ENCODE measurements at places on chromosomes 13 and 19. TPM values are rescaled to one million over a fixed set of nuclear protein-coding genes. Genes with fewer than 3 reads are reported as not detected.

GRCh38 chr13:105089858-105090643 lies 1445.4 kb downstream of the EFNB2 start:
- H3K27me3 ChIP-seq: no peaks in the 10 kb centered on the region
- no peaks in the 10 kb centered on the region for H3K36me3 ChIP-seq
- no peak for DNase-seq
- no peak overlapping the region for H3K4me3 ChIP-seq
- no peaks in the 10 kb centered on the region for H3K4me1 ChIP-seq

DNA sequence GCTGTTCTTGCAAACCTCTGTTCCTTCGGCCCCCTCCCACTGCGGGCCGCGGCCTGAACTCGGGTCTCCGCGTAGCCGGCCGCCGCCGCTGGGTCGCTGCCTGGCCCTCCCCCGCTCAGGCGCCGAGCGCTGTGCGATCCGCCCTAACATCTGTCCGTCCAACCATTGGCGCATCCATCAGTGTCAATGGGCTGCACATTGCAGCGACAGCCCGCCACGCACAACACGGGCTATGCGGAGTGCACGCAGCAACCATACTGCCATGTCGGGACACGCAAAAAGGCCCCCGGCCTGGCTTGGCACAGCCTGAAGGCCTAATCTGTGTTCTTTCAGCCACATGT lies 2.6 kb upstream of the TSHZ3 start:
- peaks cover 11% of the 10 kb centered on the region for H3K4me1 ChIP-seq
- no peaks in the 10 kb centered on the region for H3K27me3 ChIP-seq
- H3K36me3 ChIP-seq: no peaks in the 10 kb centered on the region
- H3K4me3 ChIP-seq: peak overlapping the region; percentile 90

The SYCN gene
- total RNA-seq: not detected

GRCh38 chr13:109418111-109418510 lies 368.3 kb downstream of the IRS2 start:
- no peak for DNase-seq
- peak overlapping the region; percentile 28 for H3K27ac ChIP-seq
- no peaks in the 10 kb centered on the region for H3K27me3 ChIP-seq
- H3K4me1 ChIP-seq: peaks cover 42% of the 10 kb centered on the region
- no peaks in the 10 kb centered on the region for H3K36me3 ChIP-seq

GRCh38 chr13:99385940-99386339 lies 78.7 kb upstream of the GPR183 start:
- no peak for DNase-seq
- H3K4me1 ChIP-seq: no peaks in the 10 kb centered on the region
- no peak overlapping the region for H3K27ac ChIP-seq

DNA sequence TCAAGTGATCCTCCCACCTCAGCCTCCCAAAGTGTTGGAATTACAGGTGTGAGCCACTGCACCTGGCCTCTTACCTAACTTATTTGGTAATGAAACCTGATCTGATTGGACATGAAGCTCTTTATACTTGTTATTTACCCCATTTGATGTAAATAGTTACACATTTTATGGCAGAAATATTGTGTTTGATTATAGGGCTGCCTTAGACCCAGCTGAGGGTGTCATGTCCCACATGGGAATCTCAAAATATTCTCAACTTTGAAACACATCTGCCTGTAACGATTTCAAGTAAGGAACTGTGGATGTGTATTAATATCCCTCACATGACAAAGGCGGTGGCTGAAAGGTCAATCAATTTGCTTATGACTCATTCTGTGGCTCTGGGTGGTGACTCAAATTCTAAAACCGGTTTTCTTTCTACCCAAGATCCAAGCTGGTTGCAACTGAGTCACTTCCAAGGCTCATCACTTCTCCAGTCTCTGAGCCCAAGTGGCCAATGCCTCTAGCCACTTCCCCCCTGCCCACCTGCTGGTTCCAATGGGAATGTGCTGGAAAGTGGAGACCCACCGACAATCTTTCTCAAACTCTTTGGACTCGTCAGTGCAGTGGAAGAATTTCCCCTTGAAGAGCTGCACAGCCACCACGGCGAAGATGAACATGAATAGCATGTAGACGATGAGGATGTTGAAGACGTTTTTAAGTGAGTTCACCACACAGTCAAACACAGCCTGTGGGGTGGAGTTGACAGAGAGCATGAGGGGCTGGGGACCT lies 110.9 kb downstream of the IER2 start:
- no peaks in the 10 kb centered on the region for H3K27me3 ChIP-seq
- no peaks in the 10 kb centered on the region for H3K36me3 ChIP-seq
- no peak for DNase-seq
- H3K4me1 ChIP-seq: no peaks in the 10 kb centered on the region

GRCh38 chr19:29873801-29874575 lies 62.2 kb downstream of the CCNE1 start:
- DNase-seq: no peak
- peak overlapping the region; percentile 52 for H3K4me3 ChIP-seq
- H3K36me3 ChIP-seq: no peaks in the 10 kb centered on the region
- H3K27me3 ChIP-seq: no peaks in the 10 kb centered on the region
- no peak overlapping the region for H3K27ac ChIP-seq

- no peak overlapping the region for H3K27ac ChIP-seq
- H3K36me3 ChIP-seq: no peaks in the 10 kb centered on the region
- no peaks in the 10 kb centered on the region for H3K27me3 ChIP-seq
Observed at GRCh38 chr19:28196101-28196500, 1016.9 kb downstream of the UQCRFS1 start.

- no peaks in the 10 kb centered on the region for H3K27me3 ChIP-seq
- H3K4me3 ChIP-seq: no peak overlapping the region
- no peak for DNase-seq
- H3K36me3 ChIP-seq: no peaks in the 10 kb centered on the region
- no peaks in the 10 kb centered on the region for H3K4me1 ChIP-seq
Observed at GRCh38 chr13:86846501-86846900, 824.7 kb upstream of the SLITRK5 start.

DNA sequence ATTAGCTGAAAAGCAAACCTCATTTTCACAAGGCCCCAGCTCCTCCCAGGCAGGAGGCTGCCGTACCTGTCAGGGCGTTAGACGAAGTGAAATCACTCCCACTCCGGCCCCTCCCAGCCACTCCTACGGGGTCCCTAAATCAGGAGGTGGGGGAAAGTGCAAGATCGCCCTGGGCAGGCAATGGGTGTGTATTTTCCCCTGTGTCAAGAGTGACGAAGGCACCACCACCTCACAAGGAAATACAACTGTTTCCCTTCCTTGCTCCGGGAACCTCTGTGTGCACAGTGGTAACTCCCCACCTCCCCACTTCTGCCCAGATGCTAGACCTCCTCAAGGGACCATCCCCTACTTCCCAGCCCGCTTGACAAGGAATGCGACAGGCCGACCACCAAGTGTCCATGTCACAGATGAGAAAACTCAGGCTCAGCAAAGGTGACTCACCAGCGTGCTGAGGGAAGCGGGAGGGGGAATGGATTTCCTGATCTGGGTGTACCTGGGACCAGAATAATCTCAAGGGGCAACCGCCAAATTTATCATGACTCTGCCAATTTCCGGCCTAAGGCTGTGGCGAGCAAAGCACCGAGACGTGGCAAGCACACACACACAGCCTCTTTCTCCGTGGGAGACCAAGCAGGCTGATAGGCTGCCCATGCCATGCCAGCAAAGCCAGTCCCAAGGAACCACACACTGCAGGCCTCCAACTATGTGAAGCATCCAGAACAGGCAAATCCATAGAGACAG lies 7.3 kb downstream of the PPP6R1 start:
- no peak overlapping the region for H3K4me3 ChIP-seq
- DNase-seq: no peak
- H3K36me3 ChIP-seq: peaks cover 8% of the 10 kb centered on the region
- H3K27ac ChIP-seq: no peak overlapping the region
- H3K27me3 ChIP-seq: no peaks in the 10 kb centered on the region

GRCh38 chr19:52778811-52779210 lies 7.8 kb downstream of the ZNF600 start:
- H3K36me3 ChIP-seq: no peaks in the 10 kb centered on the region
- H3K27me3 ChIP-seq: no peaks in the 10 kb centered on the region
- H3K4me3 ChIP-seq: no peak overlapping the region
- H3K4me1 ChIP-seq: no peaks in the 10 kb centered on the region
- no peak overlapping the region for H3K27ac ChIP-seq

DNA sequence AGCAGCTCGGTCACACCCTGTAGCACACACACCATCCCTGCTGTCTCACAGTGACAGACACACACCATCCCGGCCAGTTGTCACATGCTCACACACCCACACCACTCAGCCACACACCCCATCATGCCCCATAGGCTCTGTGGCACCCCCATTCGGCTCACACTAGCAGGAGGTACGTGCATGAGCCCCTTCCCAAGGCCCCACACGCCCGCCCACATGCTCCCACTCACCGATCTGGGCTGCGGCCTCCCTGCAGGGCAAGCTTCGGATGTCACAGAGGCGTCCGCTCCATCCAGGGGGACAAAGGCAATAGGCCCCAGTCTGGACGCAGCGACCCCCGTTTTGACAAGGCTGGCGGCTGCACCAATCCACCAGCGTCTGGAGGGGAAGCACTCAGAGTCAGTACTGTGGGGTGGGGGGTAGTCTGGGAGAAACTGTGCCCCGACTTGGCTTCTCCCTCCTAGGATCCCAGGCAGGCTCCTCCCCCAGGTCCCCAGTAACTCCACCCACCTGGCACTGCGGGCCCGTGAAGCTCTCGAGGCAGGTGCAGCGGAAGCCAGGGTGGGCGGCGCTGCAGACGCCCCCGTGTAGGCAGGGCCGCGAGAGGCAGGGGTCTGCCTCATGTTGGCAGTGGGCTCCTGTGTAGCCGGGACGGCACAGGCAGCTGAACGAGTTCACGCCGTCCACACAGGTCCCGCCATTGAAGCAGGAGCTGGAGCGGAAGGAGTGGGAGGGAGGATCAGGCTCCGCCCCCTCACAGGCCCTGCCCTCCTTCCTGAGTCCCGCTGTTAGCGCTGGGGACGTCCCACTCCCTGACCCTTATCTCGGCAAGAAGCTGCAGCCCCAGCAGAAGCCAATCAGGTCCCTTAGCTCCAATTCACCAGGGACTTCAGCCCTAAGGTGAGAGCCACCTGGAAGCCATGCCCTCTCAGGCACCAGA lies 20.1 kb downstream of the NOTCH3 start:
- peak; percentile 85 for DNase-seq
- H3K27ac ChIP-seq: no peak overlapping the region
- H3K4me3 ChIP-seq: peak overlapping the region; percentile 56
- H3K4me1 ChIP-seq: peaks cover 17% of the 10 kb centered on the region

DNA sequence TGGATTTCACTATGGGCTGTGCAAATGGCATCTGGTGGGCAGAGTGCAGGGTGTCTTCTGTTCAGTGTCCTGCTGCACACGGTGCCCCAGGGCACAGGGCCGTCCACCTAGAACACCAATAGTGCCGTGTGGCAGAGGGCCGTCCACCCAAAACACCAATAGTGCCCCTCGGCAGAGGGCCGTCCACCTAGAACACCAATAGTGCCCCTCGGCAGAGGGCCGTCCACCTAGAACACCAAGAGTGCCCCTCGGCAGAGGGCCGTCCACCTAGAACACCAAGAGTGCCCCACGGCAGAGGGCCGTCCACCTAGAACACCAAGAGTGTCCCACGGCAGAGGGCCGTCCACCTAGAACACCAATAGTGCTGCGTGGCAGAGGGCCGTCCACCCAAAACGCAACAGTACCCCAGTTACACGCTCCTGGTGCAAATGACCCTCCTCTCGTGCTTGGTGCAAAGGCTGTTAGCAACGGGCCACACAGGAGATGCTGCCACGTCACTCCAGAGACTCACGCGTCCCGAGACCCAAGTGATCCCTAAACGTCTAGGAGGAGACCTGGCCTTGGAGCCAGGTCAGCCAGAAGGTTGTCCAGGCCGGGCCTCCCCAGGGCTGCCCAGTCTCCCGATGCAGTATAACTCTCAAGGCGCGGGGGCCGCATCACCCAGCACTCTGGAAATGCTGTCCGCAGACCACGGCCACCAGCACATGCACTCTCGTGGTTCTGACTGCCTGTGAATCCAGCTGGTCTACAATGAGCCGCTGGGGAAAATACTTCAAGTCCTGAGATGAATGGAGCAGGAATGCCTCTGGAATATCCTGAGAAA lies 51.5 kb downstream of the RASA3 start:
- no peak overlapping the region for H3K27ac ChIP-seq
- no peaks in the 10 kb centered on the region for H3K27me3 ChIP-seq
- H3K4me3 ChIP-seq: no peak overlapping the region
- no peak for DNase-seq
- H3K4me1 ChIP-seq: peaks cover 5% of the 10 kb centered on the region

DNA sequence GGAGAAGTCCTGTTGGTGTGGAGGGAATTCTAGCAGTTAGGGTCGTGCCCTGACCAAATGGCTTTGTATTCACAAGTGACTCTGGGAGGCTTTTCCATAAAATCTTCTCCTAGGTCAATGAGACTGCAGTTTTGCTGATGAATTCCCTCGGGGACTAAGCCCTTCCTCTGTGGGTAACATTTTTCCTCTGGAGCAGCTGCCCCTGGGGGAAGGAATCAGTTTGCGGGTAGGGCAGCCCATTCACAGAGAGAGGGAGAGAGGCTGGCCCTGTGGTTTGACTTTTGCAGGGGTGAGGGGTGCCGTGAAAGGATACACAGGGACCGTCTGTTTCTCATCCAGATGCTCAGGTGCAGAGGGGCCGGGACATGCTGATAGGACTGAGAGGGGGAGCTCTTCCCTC lies 67.3 kb downstream of the ERICH6B start:
- DNase-seq: no peak
- no peak overlapping the region for H3K27ac ChIP-seq
- no peak overlapping the region for H3K4me3 ChIP-seq
- H3K27me3 ChIP-seq: no peaks in the 10 kb centered on the region
- no peaks in the 10 kb centered on the region for H3K36me3 ChIP-seq

GRCh38 chr19:4700693-4700970 lies 23.0 kb downstream of the DPP9 start:
- H3K36me3 ChIP-seq: peaks cover 42% of the 10 kb centered on the region
- DNase-seq: no peak

The CASP14 gene
- total RNA-seq: not detected

DNA sequence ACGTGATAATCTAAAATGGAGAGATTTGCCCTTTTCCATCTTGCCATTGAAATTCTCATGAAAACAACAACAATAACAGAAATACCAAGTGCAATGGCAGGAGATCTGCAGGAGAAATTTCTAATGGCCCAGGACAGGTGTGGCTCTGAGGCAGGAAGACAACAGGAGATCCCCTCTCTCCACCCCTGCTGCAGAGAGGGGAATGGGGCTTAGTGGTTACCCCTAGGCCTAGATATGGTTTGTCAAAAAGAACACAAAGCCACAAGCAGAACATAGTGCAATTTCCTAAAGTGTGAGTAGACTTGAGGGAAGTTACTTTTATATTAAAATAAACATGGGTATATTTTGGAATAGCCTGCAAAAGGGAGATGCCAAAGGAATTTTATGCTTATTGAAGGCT lies 369.5 kb downstream of the KCNRG start:
- H3K36me3 ChIP-seq: no peaks in the 10 kb centered on the region
- no peak overlapping the region for H3K27ac ChIP-seq
- no peak overlapping the region for H3K4me3 ChIP-seq
- DNase-seq: no peak
- H3K4me1 ChIP-seq: peaks cover 38% of the 10 kb centered on the region

GRCh38 chr13:33940898-33941297 lies 122.9 kb downstream of the RFC3 start:
- no peaks in the 10 kb centered on the region for H3K4me1 ChIP-seq
- no peak overlapping the region for H3K27ac ChIP-seq
- H3K36me3 ChIP-seq: no peaks in the 10 kb centered on the region
- DNase-seq: no peak

Data from A673 (cell line).